Kidney epithelial cell (primary cell): ENCODE measurements at places on chromosomes 12 and 14. TPM values are rescaled to one million over a fixed set of nuclear protein-coding genes. Genes with fewer than 3 reads are reported as not detected.

The SYNDIG1L gene
- not detected in 2 replicates for total RNA-seq

The PTCSC3 gene
- not detected in 2 replicates for total RNA-seq

The KNTC1 gene
- 12.4 and 16.2 TPM in 2 replicates for total RNA-seq

The PLEKHG7 gene
- not detected in 2 replicates for total RNA-seq

The ARID4A gene
- total RNA-seq = 4.4 and 4.6 TPM in 2 replicates

DNA sequence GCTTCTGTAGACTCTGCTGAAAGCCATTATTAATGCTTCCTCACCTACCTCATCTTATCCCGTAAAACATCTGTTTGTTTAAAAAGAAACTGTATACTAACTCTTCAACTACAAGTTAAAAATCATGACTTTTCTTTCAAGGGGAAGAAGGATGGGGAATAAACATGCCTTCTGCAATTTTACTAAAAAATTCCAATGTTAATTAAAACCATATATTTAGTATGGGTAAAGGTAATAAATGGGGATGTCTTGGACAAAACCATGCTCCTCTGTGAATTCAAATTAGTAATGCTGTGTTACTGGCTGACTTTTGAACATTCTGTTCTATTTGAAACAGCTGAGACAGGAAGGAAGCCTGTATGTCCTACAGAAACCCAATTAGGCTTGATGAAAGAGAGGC is 311.1 kb upstream of the DIO2 start:
- no peak for DNase-seq

- DNase-seq = no peak
Measured at GRCh38 chr12:96190413-96191108, 3.6 kb upstream of the ELK3 start.

DNA sequence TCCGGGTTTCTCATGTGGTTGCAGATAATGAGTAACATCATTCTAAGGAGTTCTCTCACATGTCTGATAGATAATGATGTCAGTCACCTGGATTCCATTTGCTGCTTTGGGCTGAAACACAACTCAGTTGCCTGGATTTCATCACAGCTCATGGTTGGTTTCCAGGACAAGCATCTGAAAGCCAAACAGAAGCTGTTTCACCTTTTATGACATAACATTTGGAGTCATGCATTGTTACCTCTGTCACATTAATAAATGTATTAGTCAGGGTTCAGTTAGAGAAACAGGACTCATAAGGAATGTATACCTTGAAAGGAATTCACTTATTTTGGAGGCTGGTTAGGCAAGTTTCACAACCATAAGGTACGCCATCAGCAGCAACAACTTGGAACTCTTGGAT is 251.9 kb upstream of the ATXN7L3B start:
- peak; percentile 10 for DNase-seq

DNA sequence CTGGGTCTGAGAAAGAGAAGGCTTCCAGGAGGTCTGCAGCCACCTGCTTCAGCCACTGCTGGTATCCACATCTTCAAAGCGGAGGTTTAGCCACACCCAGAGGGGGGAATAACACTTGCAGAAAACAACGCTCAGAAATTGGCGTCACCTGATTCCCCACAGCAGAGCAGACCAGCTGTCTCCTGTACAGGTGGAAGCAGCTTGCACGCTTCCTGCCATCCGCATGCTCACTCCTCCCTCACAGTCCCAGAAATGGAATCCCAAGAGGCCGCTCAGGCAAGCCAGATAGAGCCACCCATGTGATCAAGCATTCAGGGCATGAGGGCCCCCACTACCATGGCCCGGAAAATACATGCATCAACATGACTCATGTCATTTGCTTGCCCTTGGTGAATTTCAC is 112.2 kb upstream of the DIO3 start:
- no peak for DNase-seq

GRCh38 chr12:52181746-52182145 is 10.1 kb downstream of the KRT80 start:
- no peak for DNase-seq

- no peak for DNase-seq
Measured at GRCh38 chr12:90905691-90906370, 49.1 kb downstream of the CCER1 start.

GRCh38 chr12:108047071-108047550 is 82.0 kb upstream of the WSCD2 start:
- DNase-seq = no peak
